ENCODE measurements at places on chromosomes 4 and X. TPM values are rescaled to one million over a fixed set of nuclear protein-coding genes. Genes with fewer than 3 reads are reported as not detected.

ARSJ gene
- not detected for total RNA-seq

ZNF732 gene
- total RNA-seq = not detected

EGFL6 gene
- total RNA-seq = 3.8 TPM

GPRASP1 gene
- 1.6 TPM for total RNA-seq

ADH1B gene
- not detected for total RNA-seq

FAM53A gene
- total RNA-seq = 0.91 TPM

ANXA3 gene
- 0.38 TPM for total RNA-seq

WAS gene
- 156 TPM for total RNA-seq

PPM1K gene
- total RNA-seq = 101 TPM

TBC1D9 gene
- total RNA-seq = not detected

ZNF280C gene
- 5.1 TPM for total RNA-seq

PPEF2 gene
- total RNA-seq = 0.15 TPM

AKAP4 gene
- total RNA-seq = not detected

PLAC8 gene
- 182 TPM for total RNA-seq

CNGA1 gene
- total RNA-seq = not detected

SPANXD gene
- not detected for total RNA-seq

CHRNA9 gene
- not detected for total RNA-seq

STATH gene
- total RNA-seq = not detected

SPANXN4 gene
- total RNA-seq = not detected

RPS6KA6 gene
- total RNA-seq = not detected

SPRY1 gene
- 18.5 TPM for total RNA-seq

ASB11 gene
- total RNA-seq = not detected

CXXC4 gene
- not detected for total RNA-seq

CYBB gene
- not detected for total RNA-seq

CFAP47 gene
- total RNA-seq = not detected

MAGEA9B gene
- not detected for total RNA-seq

IGSF1 gene
- total RNA-seq = not detected

CENPVL1 gene
- not detected for total RNA-seq

ERCC6L gene
- 9.5 TPM for total RNA-seq

FGF2 gene
- total RNA-seq = 0.25 TPM

VEGFC gene
- total RNA-seq = not detected

UGT2B17 gene
- total RNA-seq = not detected

STK32B gene
- total RNA-seq = not detected

BEX5 gene
- total RNA-seq = 7.0 TPM

RAP1GDS1 gene
- 50.4 TPM for total RNA-seq

FOXP3 gene
- total RNA-seq = 18.4 TPM

SNCA gene
- 12.2 TPM for total RNA-seq

AMOT gene
- 0.28 TPM for total RNA-seq

CLGN gene
- not detected for total RNA-seq

PLK4 gene
- 45.7 TPM for total RNA-seq

PPP4R3C gene
- not detected for total RNA-seq

F8A2 gene
- total RNA-seq = not detected

AKAP14 gene
- not detected for total RNA-seq

IBSP gene
- total RNA-seq = not detected

GPR173 gene
- total RNA-seq = not detected

PABPC1L2A gene
- total RNA-seq = not detected

NRK gene
- not detected for total RNA-seq

YIPF7 gene
- not detected for total RNA-seq

GUCY1B1 gene
- 0.10 TPM for total RNA-seq

VCX3A gene
- not detected for total RNA-seq

DMRTC1 gene
- total RNA-seq = not detected

MEPE gene
- total RNA-seq = not detected

FGD1 gene
- total RNA-seq = 0.13 TPM

IL21 gene
- 2.8 TPM for total RNA-seq

RNF113A gene
- 33.0 TPM for total RNA-seq

AREG gene
- total RNA-seq = 0.90 TPM

All from activated CD4-positive, alpha-beta memory T cell treated with anti-CD3 and anti-CD28 coated beads, Interleukin-2, amount 10 ng/mL, durations not matched to agents 7 days and 5 days (primary cell).